ENCODE measurements at places on chromosomes 1 and 21.

DNA sequence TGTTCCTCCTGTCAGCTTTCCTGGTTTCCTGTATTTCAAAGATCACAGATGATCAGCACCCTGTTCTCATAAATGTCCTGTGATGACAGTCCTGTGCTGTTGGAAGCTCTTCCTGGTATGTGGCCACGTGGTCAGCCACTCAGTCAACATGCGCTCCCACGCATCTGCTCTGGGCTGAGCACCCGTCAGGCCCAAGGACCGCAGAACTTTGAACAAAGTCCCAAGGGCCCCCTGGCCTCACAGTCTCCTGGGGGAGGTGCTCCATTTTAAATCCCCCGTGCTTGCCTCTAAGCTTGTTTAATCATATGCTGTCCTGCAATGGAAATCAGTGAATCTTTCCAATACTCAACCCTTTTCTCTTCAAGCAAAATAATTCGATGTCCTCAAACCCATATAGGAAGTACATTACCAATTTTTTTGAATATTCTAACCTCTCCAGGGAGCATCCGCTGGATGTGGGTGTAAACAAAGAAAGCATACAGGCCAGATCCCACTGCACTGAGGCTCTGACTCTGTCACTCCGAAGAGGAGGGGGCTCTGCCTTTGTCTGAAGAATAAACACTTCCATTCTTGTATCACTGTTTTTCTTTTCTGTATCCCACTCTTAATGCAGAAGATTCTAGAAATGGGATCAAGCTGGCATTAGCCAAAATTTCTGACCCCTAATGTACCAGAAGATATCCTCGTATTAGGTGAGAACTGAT is 250.3 kb downstream of the SDCCAG8 start:
- no peak for DNase-seq

GRCh38 chr1:224211206-224211962 is 28.3 kb downstream of the DEGS1 start:
- DNase-seq, result peak; percentile 57

- peak; percentile 66 for DNase-seq
Observed at GRCh38 chr1:29282924-29283803, 46.8 kb downstream of the PTPRU start.

DNA sequence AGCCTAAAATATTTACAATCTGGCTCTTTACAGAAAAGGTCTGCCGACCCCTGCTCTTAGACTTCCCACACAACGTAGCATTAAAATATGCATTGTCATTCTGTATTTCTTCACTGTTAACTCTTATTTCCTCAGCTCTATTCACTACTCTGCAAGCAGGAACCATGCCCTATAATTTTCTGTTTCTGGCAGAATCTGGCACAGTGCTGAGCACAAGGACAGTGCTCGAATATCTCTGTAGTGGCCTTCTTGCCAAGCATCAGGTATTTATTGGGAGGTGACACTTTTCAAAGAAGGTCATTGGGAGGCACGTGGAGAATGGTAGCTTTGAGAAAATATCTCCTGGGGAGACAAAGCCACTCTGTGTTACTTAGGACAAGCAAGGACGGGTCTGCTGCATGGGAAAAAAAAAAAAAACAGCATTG is 77.9 kb downstream of the PSMG1 start:
- DNase-seq, result no peak

GRCh38 chr1:107821340-107821739 is 143.6 kb downstream of the VAV3 start:
- no peak for DNase-seq

GRCh38 chr1:206962272-206962671 is 8.0 kb downstream of the FCAMR start:
- no peak for DNase-seq
